Heart left ventricle (tissue), 16 donors: ENCODE measurements at places on chromosomes 3 and 15. TPM values are rescaled to one million over a fixed set of nuclear protein-coding genes. Genes with fewer than 3 reads are reported as not detected.

DNA sequence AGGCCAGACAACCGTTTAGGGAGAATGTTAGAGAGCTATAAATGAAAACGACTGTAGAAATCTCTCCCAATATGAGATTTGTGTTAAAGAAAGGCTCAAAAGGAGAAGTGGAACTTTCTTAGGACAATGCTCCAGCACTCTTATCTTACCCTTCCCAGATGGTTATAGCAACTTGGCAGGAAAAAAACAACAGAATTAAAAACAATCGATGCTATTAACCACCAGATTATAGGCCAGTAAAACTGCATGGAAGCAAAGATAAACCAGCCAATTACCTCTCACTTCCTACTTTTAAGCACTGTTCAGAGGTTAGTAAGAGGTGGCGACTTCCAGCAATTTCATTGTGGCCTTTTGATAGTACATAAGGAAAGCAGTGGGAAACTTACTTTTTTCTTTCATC is 72.9 kb downstream of the TMCC1 start:
- DNase-seq, result no peak

- DNase-seq, result no peak
Observed at GRCh38 chr3:128187495-128187894, 34.2 kb downstream of the EEFSEC start.

SERPINI1 gene
- polyA plus RNA-seq, result 10.7 TPM

GPR62 gene
- 0.06 TPM for polyA plus RNA-seq

- DNase-seq, result peak; percentile 84
Observed at GRCh38 chr15:62455441-62455921, 290.4 kb upstream of the C2CD4B start.

P2RY13 gene
- polyA plus RNA-seq, result 0.30 TPM

IGSF10 gene
- 0.36 TPM for polyA plus RNA-seq

- no peak for DNase-seq
Observed at GRCh38 chr3:97959872-97960271, 12.4 kb downstream of the RIOX2 start.

DNA sequence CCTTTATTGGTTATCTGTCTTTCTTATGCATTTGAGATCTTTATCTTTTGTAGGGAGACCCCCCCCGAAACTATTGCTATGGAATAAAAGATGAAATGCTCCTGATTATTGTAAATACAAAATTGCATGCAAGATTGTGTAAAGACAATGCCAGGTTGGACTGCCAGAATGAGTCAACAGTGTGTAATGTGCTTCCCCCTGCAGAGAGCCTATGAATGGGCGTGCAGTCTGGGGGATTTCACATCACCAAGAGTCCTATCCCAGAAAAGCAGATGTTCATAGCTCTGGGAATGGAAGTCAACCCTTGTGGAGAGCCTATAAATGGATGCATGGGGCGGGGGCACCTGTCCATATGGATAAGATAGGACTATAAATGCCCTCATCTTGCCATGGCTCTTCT is 584.3 kb downstream of the NSUN3 start:
- no peak for DNase-seq

VILL gene
- polyA plus RNA-seq, result 2.7 TPM

DNA sequence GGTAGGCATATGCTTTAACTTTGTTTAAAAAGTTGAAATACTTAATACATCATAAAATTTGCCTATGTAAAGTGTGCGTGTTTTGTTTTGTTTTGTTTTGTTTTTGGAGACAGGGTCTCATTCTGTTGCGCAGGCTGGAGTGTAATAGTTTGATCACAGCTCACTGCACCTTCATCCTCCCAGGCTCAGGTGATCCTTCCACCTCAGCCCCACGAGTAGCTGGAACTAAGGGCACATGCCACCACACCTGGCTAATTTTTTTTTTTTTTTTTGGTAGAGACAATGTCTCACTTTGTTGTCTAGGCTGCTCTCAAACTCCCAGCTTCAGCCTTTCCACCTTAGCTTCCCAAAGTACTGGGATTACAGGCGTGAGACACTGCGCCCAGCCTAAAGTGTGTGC is 42.5 kb downstream of the RAB7A start:
- DNase-seq, result no peak

GOLGA8R gene
- 3.2 TPM for polyA plus RNA-seq

DNA sequence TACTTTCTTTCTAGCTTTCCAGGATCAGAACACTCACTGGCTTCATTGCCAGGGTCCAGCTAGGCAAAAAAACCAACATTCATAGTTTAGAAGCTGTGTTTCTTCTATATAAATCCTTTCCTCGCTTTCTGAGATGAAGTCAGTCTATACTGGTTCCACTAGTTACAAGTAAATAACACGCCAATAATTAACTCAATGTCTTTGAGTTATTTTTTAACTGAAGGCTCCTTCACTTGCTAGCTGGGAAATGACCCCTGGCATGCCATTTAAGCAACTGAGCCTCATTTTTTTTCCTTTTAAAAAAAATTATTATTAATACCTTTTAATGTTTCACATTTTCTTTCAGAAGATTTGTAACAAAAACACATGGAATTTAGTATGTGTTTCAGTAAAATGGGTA is 2.1 kb upstream of the CCDC174 start:
- DNase-seq, result no peak

TFRC gene
- polyA plus RNA-seq, result 70.7 TPM

SLC12A1 gene
- not detected for polyA plus RNA-seq

DNA sequence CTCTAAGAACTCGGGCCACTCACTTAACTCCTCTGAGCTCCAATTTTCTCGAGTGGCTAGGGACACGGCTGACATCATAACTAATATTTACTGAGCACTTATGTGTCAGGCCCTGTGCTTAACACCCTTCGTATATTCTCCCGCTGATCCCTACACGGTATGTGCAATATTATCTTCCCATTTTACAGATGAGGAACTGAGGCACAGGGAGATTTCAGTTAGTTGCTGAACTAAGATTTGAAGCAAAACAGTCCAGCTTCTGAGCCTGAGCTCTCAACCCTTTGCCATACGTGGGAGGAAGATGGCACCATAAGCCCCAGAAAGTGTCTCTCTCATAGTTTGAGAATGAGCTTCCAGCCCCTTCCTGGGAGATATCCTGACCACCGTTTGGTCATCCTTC is 19.6 kb downstream of the FAH start:
- no peak for DNase-seq

DNA sequence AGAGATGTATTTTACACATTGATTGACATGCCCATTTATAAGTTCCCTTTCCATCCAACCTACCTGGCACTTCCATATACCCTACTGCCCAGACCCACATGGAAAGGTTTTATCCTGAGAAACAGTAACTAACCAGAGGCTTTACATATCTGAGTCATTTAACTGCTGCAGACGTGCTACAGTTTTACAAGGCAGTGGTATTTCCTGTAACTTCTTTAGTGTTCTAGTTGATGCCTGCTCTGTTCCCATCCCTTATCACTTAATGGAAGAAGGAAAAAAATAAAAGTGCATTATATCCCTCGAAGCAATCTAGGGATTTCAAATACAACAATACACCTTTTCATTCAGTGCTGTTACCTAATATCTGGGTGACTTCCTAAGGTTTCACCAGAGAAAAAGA is 107.1 kb downstream of the TMCO5A start:
- no peak for DNase-seq

DNA sequence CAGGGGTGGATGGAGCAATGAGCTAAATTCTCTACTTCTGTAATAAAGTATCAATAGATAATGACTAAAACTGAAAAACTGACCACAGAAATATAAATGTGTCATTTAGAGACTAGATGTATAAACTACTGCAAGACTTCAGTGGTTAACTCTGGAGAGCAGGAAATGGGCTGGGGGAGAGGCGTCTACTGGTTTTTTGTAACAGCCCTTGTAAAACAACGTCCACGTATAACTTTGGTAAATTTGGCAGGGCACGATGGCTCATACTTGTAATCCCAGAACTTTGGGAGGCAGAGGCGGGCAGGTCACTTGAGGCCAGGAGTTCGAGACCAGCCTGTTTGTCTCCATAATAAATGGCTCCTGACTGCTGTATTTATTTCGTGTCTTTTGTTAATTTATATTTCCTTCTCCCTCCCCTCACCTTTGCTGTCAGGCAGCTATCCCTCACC is 12.5 kb downstream of the RAB27A start:
- no peak for DNase-seq

DNA sequence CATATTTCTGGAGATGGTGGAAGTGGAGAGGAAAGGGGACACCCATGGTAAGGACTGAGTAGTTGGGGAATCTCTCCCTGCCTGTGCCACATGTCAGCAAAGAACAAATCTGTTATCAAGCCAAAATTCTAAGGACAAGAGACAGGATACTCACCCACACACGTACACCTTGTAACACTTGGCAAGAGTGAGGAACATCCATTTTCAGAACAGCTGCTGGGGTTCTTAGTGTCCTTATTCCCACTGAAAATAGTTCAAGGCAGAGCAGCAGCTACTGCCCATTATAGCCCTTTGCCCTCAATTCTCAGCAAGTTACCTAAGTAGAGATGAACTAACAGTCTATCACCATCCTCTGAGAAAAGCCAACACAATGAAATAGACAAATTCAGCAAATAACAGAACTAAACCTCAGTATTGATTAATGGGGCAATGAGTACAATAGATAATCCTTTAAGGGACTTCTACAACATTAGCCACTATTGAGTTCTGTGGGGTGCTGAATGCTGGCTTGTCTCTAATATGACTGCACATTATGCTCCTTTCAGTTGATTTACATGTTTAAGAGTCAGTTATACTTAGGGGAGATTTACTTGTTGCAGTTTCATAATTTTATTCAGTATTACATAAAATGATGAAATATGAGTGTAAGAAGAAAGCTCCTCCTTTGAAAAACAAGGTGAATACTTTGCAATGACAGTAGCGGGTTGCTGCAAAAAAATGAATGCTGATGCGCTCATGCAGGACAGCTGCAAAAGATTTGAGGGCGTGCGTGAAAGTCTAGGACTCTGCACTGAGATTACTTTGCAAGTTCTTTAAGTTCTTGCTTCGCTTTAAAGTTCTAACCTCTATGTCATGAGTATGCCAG is 22.4 kb downstream of the SENP5 start:
- no peak for DNase-seq

DNA sequence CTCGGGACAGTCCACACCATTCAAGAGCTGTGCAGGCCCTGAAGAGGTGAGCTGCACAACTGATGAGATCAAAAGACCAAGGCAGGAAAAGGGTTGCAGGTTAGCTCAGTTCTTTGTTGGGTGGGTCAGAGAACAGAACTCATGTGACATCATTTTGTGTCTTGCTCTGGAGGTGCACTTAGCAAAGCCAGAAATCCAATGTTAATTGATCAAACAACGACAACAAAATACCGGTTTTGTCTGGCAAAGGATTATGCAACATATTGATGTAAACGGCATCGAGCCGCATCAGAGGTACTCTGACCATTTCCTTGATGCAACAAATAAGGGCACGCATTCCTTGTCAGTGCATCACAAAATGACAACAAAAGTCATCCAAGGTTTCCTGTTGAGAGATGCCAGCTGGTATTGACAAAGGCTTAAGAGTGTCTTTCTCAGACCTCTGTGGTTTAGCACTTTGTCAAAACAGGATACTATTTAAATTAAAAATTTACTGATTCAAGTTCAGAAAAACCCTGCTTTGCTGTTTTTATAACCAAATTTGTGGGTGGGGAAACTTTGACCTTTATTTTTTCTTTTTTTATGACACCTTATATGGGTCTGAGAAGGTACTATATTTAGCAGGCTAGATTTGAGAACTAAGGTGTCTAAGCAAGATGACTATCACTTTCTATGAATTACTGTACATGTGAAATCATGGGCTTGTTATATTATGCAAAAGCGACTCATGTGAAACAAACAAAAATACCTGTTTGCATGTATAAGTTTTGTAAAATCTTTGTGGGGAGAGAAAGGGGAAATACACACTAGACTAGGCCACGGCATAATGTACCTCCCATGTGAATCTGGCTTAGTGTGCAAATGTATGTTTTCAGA is 496.1 kb downstream of the FOXP1 start:
- no peak for DNase-seq

DNA sequence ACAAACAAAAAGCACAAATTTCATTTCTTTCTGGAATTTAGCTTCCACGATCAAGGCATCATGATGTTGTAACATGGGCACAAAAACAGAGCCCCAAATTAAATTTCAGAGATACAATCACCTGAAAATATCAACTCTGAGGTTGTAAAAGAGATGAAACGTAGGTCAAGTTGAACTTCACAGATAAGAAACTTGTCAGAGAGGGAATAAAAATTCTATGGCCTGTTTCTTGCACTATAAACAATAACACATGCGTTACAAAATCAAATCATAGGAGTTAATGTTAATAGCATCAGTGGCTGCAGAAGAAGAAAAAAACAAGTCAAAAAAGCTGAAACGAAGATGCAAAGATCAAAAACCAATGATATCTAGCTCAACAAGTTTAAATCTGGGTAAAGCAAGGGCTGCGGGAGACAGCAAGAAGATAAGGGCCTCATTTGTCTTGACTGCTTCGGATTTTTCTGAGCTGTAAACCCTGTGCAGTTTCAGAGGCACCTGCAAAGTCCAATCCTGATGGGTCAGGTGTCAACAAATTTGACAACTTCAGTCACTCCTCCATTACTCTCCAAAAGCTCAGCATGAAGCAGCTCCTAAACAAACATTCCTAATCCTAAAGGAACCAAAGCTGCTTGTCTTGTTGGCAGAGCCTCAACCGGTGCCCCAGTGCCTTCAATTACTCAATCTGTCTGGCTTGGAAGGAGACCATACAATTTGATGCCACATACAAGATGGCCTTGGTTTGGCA is 219.8 kb downstream of the STT3B start:
- no peak for DNase-seq

ANKRD34C gene
- 0.15 TPM for polyA plus RNA-seq

DNA sequence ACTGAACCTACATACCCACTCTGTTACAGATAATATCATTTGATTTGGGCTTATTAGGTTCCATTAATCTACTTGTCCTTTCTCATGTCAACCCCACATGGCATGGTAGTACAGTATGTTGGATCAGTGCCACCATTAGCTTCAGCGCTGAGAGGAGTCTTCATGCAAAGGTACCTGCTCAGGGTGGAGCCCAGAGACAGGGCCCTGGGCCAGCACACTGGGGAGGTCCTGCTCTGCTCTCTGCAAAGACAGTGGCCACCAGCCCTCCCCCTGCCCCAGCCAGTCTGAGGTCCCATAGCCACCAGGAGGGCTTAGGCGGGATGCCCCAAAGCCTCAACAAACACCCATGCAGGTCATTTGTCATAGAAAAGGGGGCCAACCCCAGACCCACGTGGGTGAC is 71.0 kb downstream of the ATP10A start:
- DNase-seq, result no peak

CHCHD4 gene
- 31.3 TPM for polyA plus RNA-seq

GRCh38 chr3:23824699-23825444 is 19.1 kb downstream of the UBE2E1 start:
- DNase-seq, result no peak

GRCh38 chr3:153572165-153572564 is 410.1 kb downstream of the RAP2B start:
- no peak for DNase-seq

DNA sequence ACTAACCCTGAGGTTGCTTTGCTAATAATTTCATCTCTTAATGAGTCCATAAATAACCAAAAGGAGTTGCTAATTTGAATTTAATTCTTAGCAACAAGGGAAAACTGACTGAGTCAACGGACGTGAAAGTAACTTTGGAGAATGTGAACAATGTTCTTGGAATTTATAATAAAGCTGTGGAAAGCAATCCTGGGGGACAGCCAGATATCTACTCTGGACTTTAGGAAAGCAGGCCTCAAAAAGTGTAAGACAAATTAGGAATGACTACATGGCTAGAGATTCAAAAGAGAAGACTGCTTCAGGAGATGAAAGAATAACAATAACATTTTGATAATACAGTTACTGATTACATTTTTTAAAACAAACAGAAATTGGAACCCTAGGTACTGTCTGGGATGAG is 318.4 kb upstream of the COL8A1 start:
- DNase-seq, result no peak
